Anterior cingulate cortex (tissue), 58 donors: ENCODE measurements at places on chromosomes 11 and 22.
A peak's percentile ranks its signal among the peaks of the same experiment; 100 is the strongest.

GRCh38 chr11:17798253-17798652, 63.7 kb downstream of the KCNC1 start:
- no peak for DNase-seq

DNA sequence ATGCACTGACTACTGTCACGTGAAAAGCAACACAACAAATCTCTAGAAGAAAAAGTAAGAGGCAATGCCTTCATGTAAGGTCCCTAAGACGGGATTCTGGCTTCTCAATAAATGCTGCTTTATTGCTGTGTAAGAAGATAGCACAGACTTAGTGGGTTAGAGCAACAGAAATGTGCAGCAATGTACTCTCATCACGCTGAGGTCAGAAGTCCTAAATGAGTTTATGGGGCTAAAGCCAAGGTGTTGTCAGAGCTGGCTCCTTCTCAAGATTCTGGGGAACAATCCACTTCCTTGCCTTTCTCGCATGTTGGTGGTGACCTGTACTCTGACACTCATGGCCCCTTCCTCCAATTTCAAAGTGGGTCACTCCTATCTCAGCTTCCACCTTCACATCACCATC, 93.4 kb downstream of the SHANK2 start:
- DNase-seq, result no peak

GRCh38 chr22:46102159-46102558, 48.2 kb upstream of the PPARA start:
- DNase-seq, result no peak

- no peak for DNase-seq
These were observed 400.8 kb downstream of the SOX6 start for GRCh38 chr11:15955595-15955994.

DNA sequence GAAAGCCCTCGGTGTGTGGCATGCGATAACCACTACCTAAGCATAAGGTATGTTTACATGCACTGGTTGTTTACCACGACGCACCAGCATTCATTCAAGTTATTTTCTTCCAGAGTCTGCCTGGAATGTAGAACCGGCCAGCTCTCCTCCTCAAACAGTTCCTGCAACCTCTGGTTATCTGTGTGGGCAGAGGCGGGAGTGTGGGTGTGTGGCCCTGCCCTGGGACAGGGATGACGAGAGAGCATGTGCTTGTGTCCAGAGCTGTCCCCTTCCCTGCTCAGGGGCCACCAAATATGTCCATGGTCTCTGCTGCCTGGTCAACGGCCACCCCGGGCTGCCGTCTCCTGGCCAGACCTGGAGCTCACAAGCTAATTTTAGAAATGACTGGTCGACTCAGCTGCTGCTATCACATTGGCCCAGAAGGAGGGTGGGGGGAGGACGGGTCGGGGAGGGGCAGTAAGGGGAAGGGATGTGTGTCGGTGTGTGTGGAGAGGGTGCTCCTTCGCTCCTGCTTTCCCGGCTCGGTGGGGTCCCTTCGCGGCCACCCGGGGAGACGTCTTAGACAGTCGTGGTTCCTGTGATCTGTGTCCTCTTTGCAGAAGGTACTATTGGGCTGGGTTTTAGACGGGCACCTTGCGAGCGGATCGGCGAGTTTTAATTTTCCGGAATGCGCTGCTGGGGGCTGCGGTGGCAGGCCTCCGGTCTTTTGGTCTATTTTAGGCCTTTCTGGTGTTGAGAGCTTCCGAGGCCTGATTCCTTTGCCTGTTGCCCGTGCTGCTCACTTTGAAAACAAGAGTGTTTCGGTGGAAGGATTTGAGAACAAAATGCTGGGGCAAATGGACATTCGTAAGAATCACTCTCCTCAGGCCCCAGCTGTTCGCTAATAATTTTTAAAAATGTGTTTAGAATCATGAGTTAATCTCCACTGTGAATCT, at the start of gene MYO18B:
Gene MYO18B, plus strand, starts transcription at position 497 of the 935 bp plus-strand sequence. CDS start 18,905 bp downstream, outside the sequence.
- no peak for DNase-seq

DNA sequence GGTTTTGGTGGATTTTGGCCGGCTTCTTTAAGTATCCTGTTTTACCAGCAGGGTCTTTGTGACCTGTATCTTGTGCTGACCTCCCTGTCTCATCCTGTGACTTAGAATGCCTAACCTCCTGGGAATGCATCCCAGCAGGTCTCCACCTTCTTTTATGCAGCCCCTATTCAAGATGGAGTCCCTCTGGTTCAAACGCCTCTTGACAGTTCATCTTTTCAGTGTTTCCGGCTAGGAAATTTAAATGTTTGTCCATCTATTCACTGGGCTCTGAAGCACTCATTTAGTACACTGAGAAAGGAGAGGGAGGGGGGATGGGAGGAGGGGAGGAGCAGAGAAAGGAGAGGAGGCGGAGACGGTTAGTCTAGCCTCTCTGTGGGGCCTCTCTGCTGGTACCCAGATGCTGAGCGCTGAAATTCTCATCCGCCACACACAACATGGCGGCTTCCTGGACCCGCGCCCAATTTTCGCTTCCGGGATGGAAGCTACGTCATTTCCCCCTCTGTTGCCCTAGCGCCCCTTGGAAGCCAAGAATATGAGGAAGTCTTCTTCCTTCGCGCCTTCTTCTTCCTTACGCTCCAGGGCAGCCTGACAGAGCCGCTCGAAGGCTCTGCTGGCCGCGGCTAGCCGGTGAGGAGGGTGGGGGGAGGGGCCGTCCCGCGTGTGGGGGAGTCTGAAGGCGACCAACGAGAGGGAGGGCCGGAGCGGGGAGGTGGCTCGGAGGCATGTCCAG, 69.0 kb upstream of the SYT13 start:
- peak; percentile 70 for DNase-seq

DNA sequence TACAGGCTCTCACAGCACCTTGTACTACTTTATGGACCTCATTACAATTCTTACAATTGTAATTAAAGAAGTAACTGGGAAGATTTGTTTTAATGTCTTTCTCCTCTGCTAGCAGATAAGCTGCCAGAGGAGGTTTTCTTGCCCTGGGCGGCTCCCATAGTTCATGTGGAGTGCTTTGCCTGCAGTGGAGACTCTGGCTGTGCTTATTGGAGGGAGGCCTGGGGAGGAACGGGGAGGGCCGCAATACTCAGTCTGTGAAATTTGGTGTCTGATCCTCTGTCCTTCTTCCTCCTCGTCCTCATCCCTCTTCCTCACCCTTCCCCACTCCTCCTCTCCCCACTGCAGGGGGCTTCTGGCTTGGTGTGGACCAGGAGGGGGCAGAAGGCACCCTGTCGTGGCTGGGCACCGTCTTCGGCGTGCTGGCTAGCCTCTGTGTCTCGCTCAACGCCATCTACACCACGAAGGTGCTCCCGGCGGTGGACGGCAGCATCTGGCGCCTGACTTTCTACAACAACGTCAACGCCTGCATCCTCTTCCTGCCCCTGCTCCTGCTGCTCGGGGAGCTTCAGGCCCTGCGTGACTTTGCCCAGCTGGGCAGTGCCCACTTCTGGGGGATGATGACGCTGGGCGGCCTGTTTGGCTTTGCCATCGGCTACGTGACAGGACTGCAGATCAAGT, 5.6 kb downstream of the SLC35C1 start:
- no peak for DNase-seq

DNA sequence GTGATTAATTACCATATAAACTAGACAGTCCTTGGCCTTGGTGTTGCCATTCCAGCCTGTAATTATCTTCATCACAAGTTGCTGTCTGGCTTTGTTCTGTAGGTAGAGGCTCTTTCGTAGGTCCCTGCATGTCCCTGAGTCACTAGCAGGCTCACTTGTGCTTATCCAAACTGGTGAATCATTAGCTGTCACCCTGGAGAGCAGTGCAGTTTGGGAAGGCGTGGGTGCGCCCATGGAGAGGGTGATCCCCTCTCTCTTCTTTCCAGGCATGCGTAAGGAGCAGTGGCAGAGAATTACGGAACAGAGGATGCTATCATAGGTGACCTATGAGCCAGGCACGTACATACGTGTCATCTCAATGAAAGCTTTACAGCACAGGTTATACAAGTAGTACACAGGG, 11.0 kb upstream of the EHF start:
- DNase-seq, result no peak

- DNase-seq, result peak; percentile 81
These were observed 4.3 kb downstream of the SMTN start for GRCh38 chr22:31085493-31085824.

GRCh38 chr11:96472085-96472484, 82.3 kb downstream of the JRKL start:
- no peak for DNase-seq

DNA sequence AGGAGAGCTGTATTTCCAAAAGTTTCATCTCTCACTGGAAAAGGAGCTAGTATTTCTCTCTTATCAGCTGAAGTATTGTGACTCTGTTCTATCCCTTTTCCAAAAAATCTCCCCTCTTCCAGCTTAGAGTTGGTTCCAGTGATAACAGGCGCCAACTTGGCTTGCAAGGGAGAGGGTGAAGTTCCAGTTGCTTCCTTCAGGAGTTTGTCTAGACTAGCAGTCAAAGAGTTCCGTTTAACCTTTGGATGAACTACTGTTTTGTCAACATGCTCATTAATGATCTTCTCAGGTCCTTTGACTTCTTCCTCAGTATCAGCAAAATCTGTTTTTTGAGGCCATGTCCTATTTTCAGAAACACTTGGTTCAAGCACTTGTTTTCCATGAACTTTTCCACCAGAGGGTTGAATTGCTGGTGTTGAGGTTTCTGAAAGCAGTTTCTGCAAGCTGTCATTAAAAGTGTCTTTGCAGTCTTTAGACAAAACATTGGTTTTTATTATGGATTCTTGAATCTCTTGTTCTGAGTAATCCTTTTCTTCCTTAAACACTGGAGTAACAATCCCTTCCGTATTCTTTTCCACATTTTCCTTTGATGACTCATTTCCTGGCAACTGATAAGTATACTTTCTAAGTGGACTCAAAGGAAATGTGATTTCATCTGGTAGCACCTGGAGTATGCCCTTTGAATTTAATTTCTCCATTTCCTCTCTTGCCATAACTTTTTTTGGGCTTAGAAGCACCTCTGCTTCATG, 39.7 kb upstream of the CCDC89 start:
- DNase-seq, result no peak

- DNase-seq, result no peak
These were observed 150.8 kb upstream of the RAG2 start for GRCh38 chr11:36748836-36749235.

DNA sequence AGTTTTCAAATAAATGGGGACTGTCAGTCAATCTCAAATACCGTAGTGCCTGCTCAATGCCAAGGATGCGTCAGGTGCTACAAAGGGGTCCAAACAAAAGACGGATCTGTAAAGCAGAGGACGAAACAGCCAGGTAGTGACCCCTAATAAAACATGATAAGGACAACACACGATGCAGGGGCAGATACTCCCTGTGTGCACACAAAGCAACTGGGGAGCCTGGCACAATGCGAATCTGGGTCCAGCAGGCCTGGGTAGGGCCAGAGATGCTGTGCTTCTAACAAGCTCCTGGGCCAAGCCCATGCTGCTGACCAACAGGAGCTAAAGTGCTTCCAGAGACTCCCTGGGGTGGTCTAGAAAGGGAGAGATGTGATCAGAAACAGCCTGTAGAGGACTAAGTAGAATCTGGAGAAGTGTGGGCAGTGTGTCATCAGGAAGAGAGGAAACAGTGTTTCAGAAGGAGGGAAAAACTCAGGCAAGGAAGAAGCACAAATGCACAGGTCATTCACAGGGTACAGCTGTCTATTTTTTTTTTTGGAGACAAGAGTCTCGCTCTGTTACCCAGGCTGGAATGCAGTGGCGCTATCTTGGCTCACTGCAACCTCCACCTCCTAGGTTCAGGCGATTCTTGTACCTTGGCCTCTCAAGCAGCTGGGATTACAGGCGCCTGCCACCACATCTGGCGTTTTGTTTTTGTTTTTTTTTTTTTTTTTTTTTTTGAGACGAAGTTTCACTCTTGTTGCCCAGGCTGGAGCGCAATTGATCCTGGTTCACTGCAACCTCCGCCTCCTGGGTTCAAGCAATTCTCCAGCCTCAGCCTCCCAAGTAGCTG, 74.5 kb downstream of the MICAL3 start:
- no peak for DNase-seq

DNA sequence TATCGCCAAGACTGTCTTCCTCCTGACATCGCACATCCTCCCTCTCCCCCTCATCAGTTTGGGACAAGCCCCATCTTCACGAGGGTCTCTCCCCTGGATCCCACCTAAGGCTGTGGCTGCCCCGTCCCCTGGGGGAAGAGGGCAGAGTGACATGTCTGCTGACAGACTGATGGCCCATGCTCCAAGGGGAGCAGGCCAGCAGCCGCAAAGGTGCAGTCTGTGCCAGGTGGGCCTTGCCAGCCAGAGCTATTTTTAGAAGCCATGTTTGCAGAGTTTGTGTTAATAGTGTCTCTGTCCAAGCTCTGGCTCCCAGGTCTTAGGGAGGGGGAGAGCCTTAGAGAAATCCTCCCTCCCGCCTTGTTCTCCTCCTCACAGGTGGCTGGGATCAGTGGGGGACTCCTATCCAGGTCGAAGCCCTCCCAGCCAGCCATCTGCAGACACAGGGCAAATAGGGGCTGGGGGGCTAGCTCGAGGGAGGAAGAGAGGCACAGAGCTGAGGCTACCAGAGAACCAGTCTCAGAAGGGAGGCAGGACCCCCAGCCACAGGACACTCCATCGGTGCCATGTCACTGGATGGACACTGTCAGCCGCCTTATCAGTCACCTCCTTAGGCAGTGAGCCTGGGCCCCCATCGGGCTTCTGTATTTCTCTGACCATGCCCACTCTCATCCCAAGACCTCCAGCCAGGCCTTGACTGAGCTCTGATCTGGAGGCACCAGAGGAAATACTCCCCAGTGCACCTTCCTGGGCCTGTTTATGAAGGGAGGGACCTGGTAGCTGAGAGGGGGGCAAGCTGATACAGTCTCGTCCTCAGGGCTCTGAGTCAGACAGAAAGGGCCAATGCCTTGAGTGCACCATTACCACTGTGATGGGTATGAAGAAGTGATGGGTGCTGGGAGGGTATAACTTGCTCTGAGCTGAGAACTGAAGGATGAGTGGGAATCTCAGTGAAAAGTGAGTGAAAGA, 49.3 kb downstream of the CHRDL2 start:
- no peak for DNase-seq

GRCh38 chr11:64608636-64609035, 17.6 kb downstream of the SLC22A12 start:
- no peak for DNase-seq

DNA sequence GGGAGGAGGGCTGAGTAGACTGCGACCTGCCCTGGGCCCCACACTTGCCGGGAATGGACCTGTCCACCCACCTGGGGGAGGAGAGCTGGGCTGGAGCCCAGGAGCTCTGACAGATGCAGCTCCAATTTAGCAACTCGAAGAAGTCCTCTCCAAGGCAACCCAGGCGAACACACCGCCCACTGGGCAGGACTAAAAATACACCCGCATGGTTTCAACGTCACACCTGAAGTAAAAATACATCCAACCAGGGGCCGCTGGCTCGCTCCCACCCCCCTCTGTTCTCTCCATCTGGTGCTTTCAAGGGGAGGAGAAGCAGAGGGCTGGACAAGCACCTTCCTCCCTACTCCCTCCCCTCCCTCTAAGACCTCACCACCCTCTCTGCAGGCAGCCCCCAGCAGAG, 119.9 kb downstream of the FEZ1 start:
- DNase-seq, result peak; percentile 65

GRCh38 chr11:100825626-100826025, 138.5 kb downstream of the ARHGAP42 start:
- no peak for DNase-seq

GRCh38 chr11:116736763-116737162, 36.0 kb downstream of the BUD13 start:
- DNase-seq, result no peak

GRCh38 chr11:84673753-84674152, 953.4 kb downstream of the DLG2 start:
- no peak for DNase-seq
